ENCODE measurements at places on chromosomes 12 and 14.

DNA sequence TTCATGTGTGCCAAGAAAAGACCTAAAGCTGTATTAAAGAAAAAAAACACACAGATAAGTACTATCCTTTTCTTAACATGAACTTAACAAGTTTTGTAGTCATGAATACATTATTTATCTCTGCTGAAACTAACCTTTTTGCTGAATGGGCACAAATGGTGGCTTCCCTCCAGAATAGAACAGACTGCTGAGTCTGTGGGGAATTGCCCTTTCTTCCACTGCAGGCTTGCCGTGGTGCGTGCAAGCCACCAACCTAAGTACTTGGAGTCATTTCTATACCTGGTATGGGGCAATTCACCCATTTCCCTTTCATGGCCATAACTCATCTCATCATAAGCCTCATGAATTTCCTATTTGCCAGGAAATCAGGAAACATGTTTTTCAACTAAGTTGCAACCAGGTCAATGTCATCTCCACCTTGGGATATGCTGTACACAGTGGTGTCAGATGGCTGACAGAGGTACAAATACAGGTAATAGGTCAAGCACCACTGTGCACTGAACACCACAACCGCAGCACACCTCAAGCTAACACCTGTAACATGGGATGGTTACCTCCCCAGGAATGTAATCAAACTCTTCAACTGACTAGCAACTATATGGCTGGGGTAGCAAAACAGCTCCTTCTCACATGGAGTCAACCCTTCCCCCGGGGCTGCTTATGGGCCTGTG, 49.9 kb downstream of the CATSPERB start:
- no peak for DNase-seq

- no peak for DNase-seq
These were observed 275.0 kb upstream of the G2E3 start for GRCh38 chr14:30283822-30284446.

DNA sequence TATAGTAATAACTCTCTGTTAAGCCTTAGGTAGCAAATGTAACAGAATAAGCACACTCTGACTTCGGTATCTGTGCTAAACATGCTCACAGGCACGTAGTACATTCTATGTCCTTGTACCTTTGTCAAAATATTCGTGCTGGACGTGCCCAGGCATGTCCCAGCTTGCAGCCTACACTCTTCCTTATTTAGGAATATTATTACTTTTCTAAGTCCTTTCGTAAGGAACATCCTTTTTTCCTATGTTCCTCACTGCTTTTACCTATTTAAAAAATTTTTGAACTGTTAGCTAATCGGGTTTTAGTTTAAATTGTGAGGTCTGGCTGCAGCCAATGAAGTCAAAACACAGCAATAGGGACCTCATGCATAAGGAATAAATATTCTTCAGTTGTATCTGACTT, 24.1 kb upstream of the UBC start:
- no peak for DNase-seq

DNA sequence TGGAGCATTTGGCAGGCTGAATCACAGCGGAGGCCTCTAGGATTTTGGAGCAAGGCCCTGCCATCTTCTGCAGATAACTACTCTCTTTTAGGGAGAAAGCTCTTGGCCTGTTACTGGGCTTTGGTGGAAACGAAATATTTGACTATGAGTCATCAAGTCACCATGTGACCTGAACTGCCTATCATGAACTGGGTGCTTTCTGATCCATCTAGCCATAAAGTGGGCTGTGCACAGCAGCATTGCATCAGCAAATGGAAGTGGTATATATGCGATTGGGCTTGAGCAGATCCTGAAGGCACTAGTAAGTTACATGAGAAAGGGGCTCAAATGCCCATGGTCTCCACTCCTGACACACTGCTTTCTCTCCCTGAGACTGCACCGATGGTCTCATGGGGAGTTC, 21.1 kb downstream of the GYS2 start:
- no peak for DNase-seq

DNA sequence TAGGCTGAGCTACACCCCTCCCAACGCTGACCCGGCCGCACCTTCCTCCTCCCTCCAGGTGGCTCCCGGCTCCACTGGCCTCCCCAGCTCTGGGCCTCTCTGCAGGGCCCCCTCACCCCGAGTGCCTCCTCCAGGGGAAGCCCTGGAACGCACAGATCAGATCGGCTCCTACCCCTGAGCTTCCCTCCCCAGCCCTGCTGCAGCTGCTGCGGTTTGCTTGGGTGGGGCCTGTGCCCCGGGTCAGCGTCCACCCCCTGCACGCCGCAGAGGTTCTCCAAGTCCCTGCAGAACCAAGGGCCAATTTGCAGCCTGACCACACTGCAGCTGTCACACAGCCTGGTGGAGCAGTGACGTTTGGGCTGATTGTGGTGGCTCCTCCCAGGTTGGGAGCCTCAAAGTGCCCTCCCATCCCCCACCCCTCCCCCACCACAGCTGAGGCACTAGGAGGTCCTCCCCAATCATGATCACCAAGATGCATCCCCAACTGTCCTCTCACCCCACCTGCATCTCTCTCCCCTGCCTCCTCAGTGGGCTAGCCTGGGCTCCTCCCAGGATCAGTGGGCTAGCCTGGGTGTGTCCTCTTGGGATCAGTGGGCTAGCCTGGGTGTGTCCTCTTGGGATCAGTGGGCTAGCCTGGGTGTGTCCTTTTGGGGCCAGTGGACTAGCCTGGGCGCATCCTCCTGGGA, 12.8 kb upstream of the FBRSL1 start:
- DNase-seq: no peak

GRCh38 chr14:87430810-87431209, 562.2 kb downstream of the GALC start:
- DNase-seq: no peak

DNA sequence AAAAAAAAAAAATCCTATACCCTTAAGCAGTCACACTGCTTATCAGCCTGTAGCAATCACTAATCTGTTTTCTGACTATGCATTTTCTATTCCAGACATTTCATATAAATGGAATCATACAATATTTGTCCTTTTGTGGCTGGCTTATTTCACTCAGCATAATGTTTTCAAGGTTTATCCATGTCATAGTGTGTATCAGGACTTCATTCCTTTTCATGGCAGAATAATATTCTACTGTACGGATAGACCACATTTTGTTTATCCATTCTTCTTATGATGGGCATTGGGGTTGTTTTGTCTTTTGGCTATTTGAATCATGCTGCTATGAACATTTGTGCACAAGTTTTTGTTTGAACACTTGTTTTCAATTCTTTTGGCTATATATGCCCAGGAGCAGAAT, 8.6 kb upstream of the KSR2 start:
- DNase-seq: no peak

- DNase-seq: no peak
These were observed at the start of gene FOXG1 for GRCh38 chr14:28766469-28766955. TSS of gene FOXG1 (plus strand) at chr14:28766787. CDS start at chr14:28767280, 493 bp downstream.

DNA sequence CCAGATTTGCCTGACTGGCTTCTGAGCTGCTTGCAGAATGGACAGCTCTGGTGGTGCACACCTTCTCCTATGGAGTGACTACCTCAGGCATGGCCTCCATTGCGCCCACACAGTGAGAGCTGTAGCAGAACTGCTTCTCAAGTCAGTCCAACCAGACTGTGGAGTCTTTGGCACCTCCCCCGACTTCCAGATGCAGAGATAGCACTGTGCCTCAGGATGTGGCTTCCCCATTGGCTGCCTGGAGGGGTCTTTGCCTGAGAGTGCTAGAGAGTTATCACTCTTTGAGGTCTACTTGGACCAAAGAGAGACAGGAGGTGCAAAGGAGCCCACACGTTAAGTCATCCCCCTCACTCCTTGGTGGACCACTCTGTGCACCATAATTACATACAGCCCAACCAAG, 44.8 kb upstream of the FRS2 start:
- DNase-seq: no peak

DNA sequence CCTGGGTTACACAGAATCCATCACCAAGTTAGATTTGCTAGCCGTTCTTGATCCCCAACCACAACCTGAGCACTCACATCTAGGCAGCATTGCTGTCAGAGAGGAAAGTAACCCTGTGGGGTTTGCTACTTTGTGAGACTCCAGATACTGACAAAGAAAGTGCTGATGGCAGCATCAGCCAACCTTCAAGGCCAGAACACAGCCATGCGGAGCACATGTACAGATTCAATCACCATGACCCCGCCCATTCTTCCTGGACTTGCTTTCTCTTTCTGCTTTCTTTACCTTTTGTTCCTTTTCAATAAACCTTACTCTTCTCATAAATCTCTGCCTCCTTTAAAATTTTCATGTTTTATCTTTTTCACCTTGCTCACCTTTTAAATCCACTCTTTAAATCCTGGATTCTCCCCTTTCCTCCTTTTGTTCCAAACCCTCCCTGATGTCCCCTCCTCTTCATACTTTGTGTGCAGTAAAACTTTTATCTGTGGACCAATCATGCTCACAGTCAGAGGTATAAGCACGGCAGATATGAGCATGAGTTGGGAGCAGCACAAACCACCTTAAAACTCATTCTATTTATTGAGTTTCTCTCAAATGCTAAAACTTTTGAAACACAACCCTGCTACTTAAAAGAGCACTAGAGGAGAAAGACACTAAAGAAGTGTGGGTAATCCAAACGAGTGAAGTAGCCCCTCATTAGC, 21.9 kb upstream of the CERS5 start:
- no peak for DNase-seq

GRCh38 chr12:82008251-82008650, 249.1 kb upstream of the PPFIA2 start:
- no peak for DNase-seq

DNA sequence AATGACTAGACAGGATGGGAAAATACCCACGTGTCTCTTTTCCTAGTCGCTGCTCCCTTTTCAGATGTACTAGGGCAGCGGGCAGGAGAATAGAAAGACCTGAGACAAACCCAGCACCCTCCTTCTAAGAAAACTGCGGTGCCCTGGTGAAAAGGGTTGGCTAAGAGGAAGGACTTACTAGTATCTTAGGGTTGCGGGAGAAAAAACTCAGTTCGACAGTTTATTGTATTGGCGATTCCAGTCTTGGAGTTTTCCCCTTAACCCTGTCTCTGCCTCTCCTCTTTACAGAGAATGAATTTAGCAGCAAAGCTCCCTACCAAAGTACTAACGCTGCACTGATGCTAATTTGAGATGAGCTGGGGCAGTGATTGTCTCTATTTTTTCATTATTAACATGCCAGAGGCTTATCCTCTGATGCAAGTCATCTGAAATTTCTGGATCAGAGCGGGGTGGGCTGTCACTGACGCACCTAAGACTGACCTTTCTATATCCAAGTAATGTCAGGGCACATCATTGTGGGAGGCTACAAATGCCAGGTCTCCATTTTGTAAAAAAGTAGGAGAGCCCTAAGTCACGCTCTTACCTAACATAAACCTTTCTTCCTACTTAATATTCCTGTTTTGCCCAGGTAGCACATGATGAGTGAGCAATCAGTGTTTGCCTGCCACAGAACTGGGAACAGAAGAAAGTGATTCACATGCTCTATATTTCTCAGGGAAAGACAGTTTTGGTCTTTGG, 916 bp upstream of the PAWR start:
- no peak for DNase-seq

GRCh38 chr14:74515891-74516412, 22.4 kb downstream of the ISCA2 start:
- DNase-seq: no peak

DNA sequence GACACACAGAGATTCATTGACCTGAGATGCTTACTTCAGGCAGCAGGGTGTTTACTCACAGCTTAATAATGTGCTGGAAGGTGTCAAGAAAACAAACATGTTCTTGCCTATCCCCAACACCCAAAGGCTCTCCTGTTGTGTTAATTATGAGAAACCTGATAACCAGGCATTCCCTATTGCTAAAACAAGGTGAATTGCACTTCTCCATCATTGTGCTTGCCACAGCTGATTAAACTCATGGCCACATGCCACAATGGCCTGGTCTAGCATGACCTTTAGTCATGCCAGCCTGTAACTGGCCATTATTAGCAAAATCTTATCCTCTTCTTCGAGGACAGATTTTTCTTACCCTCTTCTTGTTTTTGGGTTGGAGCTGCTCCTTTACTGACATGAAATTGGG, 21.4 kb downstream of the SMOC1 start:
- no peak for DNase-seq

DNA sequence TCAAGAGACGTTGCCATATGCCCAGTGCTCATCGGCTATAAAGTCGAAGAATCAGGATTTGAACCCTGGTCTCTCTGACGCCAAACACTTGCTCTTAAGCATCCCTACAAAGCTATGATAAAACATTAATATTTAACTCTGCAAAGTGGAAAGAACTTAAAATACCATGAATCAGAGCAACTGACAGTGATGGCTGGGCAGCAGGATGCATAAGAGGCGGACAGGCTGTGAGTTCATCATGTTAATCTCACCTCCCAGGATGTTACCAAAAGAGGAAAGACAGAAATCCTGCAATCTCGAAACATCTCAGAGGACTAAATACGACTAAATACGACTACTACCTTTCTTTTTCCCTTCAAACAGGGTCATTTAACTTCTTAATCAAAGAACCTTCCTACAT, 5.8 kb downstream of the DICER1 start:
- DNase-seq: no peak

- DNase-seq: peak; percentile 63
These were observed 7.0 kb upstream of the UBC start for GRCh38 chr12:124921200-124922031.

GRCh38 chr12:117468016-117468415, 106.6 kb upstream of the NOS1 start:
- no peak for DNase-seq

- DNase-seq: no peak
These were observed 879 bp downstream of the EDDM3A start for GRCh38 chr14:20746566-20746965.

GRCh38 chr14:71338153-71338552, 430.9 kb downstream of the PCNX1 start:
- DNase-seq: no peak

DNA sequence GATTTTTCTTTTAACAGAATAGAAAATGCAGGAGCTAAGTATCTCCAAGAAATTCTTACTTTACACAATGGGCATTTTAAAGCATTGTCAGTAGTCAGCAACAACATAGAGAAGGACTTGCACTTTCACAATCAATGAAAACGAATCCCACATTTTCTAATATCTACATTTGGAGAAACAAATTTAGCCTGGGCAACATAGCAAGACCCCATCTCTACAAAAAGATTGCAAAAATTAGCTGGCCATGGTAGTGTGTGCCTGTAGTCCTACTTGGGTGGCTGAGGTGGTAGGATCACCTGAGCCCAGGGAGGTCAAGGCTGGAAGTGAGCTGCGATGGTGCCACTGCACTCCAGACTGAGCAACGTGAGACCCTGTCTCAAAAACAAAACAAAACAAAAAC, 30.6 kb upstream of the C2CD5 start:
- DNase-seq: no peak

- DNase-seq: no peak
These were observed 147.9 kb upstream of the PRICKLE1 start for GRCh38 chr12:42737398-42737797.

DNA sequence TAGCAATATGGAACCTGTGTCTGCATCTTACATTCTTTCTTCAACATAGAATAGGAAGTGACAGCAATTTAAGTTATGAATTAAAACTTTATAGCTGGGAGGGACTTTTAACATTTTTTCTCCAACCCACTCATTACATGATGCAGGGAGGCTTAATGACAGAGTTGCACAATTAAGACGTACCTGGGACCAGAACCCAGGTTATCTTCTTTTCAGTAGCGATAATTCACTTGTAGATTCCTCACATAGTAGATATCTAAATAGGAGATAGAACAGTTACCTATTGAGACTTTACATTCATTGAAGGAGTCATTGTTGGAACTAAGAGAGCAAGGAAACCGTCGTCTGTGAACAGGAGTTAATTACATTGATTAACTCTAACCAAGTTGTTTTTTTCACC, 5.1 kb downstream of the SRGAP1 start:
- no peak for DNase-seq

- no peak for DNase-seq
These were observed 63.9 kb downstream of the FUT8 start for GRCh38 chr14:65476273-65476941.
